Anterior cingulate cortex (tissue), 58 donors: ENCODE measurements at places on chromosomes 1 and 21.

DNA sequence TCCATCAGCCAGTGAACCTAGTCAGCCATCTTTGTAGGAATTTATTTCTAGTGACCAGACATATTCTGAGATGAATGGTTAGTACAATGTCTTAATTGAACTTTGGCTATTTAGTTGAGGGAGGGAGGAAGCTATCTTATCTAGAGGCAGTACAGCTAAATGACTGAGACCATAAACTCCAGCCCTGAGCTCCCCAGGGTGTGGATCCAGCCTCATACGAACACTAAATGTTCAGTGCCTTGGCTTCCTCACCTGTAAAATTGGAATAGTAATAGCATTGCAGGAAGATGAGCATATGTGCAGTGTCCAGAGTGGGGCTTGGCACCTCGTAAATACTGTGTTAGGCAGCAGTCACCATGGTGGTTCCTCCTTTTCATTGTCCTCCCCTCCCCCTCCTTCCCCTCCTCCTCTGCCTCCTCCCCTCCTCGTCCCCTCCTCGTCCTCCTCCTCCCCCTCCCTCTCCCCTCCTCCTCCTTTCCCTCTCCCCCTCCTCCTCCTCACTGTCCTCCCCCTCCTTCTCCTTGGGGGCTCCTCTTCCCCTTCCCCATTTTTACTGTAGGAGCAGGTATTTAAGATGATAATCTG lies 108.2 kb downstream of the GALNT2 start:
- no peak for DNase-seq

DNA sequence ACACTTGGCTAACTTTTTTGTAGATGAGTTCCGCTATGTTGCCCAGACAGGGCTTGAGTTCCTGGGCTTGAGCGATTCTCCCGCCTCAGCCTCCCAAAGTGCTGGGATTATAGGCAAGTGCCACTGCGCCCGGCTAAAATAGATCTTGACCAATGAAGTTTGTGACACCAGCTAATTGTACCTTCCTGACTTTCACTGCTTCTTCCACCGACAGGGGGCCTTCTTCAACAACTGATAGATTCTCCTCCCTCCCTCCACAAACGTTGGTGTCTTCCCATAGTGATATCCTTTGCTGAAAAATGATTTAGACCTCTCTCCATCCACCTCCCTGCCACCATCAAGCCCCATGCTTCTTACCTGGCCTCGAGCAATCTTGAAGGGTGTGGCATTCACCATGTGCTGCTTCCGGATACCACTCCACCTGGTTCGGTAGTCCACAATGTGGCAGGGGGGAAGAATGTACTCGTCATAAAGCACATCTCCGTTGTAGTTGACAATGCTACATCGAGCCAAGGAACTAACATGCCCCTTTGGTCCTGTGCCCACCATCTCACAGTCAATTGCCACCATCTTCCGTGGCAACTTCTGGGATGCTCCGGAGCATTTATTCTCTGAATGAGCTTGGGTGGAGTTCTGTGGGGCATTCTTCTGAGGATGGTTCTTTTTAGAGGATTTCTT lies 1.6 kb upstream of the METTL25B start:
- DNase-seq: no peak

- DNase-seq: no peak
Observed at GRCh38 chr1:39051956-39052355, 25.8 kb downstream of the NDUFS5 start.

GRCh38 chr1:213008564-213008963 lies 7.1 kb downstream of the ANGEL2 start:
- no peak for DNase-seq

- DNase-seq: no peak
Observed at GRCh38 chr1:93078203-93078602, 880 bp upstream of the MTF2 start.

GRCh38 chr21:44486302-44486701 lies 31.0 kb downstream of the LRRC3 start:
- no peak for DNase-seq
